ENCODE measurements at places on chromosomes 11 and 22. TPM values are rescaled to one million over a fixed set of nuclear protein-coding genes. Genes with fewer than 3 reads are reported as not detected.

TRPM5 gene
- not detected for total RNA-seq

NELL1 gene
- not detected for total RNA-seq

SCUBE2 gene
- 1.3 TPM for total RNA-seq

GRIA4 gene
- total RNA-seq, result not detected
